ENCODE measurements at places on chromosomes 7 and 10.

- DNase-seq, result no peak
These were observed 28.0 kb downstream of the PRSS2 start for GRCh38 chr7:142798451-142799436.

GRCh38 chr10:131078131-131078881 lies 233.2 kb downstream of the TCERG1L start:
- no peak for DNase-seq

- no peak for DNase-seq
These were observed 133.2 kb upstream of the TBX20 start for GRCh38 chr7:35386816-35387706.

- DNase-seq, result no peak
These were observed 22.3 kb downstream of the SCART1 start for GRCh38 chr10:133475821-133476640.

- no peak for DNase-seq
These were observed 9.7 kb downstream of the MXI1 start for GRCh38 chr10:110216942-110217661.

DNA sequence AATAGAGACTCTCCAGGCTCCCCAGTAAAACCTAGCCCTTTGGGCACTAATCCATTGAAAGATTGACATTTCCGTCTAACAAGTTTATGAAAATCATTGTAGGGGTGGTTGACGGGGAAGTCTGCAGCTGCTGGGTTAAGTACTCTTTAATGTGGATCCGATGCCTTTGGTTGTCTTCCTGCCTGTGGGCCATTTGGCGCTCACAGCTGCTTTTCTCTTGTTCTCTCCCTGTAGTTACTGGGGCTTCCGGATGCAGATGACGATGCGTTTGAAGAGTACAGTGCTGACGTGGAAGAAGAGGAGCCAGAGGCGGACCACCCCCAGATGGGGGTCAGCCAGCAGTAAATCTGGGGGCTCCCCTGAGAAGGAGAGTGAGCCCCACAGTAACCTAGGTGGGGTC lies 22.4 kb downstream of the MTURN start:
- DNase-seq, result no peak

GRCh38 chr7:2710901-2711551 lies 23.0 kb downstream of the AMZ1 start:
- DNase-seq, result no peak

DNA sequence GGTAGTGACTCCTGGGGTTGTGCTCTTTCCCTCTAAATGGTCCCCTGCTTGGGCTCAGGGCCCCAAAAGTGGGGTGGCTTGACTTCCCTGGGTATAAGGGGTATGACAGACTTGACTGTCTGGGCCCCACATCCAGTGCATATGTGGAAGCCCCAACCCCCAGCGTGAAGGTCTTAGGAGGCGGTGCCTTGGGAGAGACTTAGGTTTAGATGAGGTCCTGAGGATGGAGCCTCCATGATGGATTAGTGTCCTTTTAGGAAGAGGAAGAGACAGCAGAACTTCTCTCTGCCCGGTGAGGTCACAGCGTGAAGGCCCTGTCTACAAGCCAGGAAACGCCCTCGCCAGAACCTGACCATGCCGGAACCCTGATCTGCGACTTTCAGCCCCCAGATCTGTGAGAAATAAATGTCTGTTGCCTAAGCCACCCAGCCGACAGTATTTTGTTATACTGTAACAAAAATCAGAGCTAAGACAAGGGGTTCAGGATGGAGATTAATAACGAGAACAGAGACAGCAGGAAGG lies 23.8 kb downstream of the PODXL start:
- no peak for DNase-seq

DNA sequence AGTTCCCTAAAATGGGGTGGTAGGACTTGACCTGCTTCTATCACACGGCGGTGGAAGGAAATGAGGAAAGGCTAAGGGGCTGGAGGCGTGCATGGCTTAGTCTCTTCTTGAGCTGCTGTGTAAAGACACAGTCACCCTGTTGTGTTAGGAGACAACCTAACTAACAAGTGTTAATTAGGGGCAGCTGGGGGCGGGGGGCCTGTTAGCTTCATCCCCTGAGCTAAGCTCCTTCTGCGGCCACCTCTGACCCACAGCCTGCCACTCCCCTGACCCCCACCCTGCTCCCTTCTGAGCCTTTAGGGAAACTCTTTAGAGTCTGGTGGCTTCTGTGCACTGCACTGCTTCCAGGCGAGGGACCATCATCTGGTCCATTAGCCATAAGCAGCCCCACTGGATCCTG lies 28.0 kb downstream of the COL17A1 start:
- no peak for DNase-seq

DNA sequence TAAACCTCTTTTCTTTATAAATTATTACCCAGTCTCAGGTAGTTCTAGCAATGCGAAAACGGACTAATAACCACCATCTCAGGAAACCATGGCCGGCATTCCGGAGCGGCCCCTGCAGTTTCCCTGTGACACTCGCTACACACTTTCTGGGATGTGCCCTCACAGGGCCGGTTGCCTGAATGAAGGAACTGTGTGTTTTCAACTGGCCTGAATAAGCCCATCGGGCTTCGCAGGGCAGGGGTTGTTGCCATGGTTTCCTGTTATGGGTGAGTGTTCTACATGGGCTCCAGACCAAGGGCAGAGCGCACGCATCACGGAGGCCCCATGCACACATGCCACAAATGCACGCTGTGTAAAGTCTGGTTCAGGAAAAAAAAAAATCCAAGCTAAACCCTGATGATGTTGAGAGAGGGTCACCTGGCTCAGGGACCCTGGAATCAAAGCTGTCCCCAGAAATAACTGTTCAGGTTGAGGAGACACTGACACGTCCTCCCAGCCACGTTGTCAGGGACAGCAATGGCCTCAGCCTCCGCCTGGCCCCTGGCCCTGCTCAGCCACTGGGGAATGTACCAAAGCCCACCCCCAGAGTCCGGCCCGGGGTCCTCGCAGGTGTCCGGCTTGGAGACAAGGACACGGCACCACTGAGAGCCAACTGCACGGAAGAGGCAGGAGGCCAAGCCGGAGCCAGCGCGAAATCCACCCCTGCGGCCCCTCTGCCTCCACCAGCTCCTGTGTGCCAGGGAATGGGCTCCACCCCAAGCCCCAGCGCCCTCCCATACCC lies 47.9 kb downstream of the STK32C start:
- DNase-seq, result no peak

- no peak for DNase-seq
These were observed 11.7 kb downstream of the MAT1A start for GRCh38 chr10:80277567-80278250.

DNA sequence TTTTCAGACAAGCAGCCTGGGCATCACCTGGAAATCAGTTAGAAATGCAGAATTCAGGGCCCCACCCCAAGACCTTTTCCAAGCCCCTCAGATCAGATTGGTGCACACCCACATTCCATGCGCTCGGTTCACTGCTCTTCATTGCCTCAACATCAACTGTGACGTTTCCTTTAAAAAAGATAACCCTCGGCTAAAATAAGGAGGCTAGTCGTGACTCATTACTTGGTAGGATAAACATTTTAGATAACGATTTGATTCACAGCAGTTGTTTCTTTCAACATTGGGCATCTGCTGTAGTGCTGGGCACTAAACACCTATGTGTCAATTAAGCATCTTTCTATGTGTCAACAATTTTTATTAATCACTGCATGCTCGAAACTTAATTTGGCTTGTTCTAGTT lies 191.1 kb upstream of the LRGUK start:
- DNase-seq, result no peak

DNA sequence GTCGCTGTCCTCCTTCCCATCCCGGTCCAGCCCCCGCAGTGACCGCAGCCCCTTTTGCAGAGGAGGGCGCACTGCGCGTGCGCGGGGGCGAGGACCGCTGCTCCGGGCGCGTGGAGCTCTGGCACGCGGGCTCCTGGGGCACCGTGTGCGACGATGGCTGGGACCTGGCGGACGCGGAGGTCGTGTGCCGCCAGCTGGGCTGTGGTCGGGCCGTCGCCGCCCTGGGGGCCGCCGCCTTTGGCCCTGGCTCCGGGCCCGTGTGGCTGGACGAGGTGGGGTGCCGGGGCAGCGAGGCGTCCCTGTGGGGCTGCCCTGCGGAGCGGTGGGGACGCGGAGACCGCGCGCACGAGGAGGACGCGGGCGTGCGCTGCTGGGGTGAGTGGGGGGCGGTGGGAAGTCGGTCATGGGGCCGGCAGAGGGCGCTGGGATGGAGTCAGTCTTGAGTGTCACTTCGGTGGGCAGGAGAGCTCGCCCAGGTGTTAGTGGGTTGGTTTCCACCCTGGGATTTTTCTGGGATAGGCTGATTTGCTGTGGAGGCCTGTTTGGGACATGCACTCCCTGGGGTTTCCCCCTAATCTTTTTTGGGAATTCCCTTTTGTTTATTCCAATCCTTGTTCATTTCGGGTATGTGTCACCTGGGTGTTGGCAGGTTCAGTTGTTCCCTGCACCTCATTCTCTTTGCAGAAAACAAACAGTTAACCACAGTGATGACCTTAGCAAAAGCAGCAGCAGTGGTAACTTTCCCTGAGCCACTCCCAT lies 11.6 kb downstream of the SCART1 start:
- DNase-seq, result no peak

GRCh38 chr10:126904818-126905701 lies at the start of gene DOCK1:
Gene DOCK1, plus strand, starts transcription at chr10:126905428. Its CDS starts 90 bp downstream, at chr10:126905518.
- no peak for DNase-seq

GRCh38 chr7:2522780-2523433 lies 3.3 kb downstream of the LFNG start:
- no peak for DNase-seq

GRCh38 chr10:103254113-103254512 lies 8.4 kb downstream of the RPEL1 start:
- DNase-seq, result no peak

- no peak for DNase-seq
These were observed 21.6 kb downstream of the PTER start for GRCh38 chr10:16458166-16458955.

GRCh38 chr10:129949411-129949810 lies 14.7 kb downstream of the EBF3 start:
- no peak for DNase-seq

GRCh38 chr7:7327423-7327822 lies 145.1 kb downstream of the C1GALT1 start:
- no peak for DNase-seq

DNA sequence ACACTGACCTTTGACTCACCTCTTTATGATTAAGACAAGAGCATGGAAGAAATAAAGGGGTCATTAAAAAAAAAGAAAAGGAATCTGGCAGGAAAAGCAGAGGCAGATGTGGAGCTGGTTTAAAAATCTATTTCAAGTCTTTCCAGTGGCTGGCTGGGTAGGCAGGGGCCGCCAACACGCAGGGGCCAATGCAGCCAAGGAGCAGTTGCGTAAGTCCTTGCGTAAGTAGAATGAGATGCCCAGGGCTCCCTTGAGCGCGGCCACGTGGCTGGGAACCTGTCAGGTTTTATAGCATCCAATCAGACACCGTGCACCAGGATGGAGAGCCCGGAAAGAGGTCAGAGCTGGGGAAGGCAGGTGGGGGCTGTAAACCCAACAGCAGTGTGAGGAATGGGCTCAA lies 123.8 kb upstream of the INSYN2A start:
- DNase-seq, result no peak

- DNase-seq, result no peak
These were observed 81.1 kb downstream of the CTTNBP2 start for GRCh38 chr7:117791877-117792780.

DNA sequence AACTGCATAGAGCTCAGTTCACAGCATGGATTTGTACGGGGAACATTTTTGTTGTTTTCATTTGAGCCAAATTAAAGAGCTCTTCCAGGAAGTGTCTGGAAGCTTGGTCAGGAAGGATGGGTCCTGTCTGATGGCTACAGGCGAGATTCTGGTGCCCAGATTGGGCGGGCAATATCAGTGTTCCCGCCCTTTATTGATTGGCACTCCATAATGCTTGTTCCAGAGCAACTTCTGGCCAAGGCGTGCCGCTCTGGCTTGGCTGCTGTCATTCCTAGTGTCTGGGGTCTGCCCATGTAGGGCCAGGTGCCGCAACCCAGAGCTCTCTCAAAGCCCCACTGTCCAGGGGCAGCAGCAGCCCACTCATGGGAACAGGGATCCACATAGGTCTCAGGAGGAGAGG lies 45.9 kb downstream of the RAMP3 start:
- no peak for DNase-seq

DNA sequence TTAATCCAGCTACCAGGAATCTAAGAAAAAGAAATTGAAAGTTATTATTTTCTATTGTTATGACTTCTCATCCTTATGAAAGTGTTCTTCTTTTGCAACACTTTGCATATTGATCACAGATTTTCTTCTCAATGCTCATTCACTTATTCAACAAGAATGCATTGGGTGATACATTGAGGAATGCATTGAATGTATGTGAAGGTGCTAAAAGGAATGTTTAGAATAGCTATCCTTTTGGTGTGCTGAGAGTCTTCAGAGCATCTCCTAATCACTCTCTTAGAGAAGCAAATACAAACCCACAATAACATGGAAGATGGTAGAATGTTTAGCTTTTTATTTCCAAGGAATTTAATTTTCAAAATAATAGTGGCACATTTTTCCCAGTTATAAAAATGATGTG lies 122.1 kb upstream of the KMT2E start:
- no peak for DNase-seq

- no peak for DNase-seq
These were observed 69.8 kb downstream of the CDK1 start for GRCh38 chr10:60848126-60848525.

GRCh38 chr10:4512671-4513240 lies 313.3 kb upstream of the AKR1E2 start:
- no peak for DNase-seq

DNA sequence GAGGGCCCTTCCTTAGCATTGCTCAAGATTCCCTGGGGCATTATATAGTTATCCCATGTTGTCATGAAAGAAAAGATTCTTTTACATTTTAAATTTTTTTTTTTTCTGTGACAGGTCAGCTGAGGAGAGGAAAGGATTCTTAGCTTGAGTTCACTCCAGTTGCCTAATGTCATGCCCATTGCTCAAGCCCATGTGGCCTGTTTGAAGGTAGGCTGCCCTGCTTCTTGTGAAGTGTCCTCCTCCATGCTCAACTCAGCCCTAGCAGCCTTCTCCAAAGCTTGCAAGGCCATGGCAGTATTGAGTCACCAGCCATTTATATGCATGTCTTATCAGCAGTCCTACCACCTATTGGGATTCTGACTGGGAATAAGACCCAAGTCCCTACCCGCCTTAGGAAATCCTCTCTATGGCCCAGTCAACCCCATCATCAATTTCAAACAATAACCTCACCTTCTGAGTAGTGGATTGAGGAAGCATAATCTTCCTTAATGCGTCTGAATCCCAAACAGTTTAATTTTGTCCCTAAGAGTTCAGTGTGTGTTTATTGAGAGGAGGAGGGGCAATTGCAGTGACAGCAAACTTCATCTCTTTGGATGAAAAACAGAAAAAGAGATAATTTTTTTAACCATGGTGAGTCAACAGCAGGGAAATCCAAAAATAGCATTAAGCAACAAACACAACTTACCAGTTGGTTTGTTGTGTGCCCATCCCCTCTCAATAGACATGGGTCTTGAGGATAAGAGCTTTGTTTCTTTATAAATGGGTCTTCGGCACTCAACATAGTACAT lies 38.6 kb upstream of the WASL start:
- DNase-seq, result no peak
